GM10248 (cell line): ENCODE measurements at places on chromosomes 13 and 19.

GRCh38 chr19:46724468-46724867, 7.6 kb upstream of the PRKD2 start:
- DNase-seq = no peak

GRCh38 chr19:49073514-49074378, 1.2 kb upstream of the KCNA7 start:
- no peak for DNase-seq

DNA sequence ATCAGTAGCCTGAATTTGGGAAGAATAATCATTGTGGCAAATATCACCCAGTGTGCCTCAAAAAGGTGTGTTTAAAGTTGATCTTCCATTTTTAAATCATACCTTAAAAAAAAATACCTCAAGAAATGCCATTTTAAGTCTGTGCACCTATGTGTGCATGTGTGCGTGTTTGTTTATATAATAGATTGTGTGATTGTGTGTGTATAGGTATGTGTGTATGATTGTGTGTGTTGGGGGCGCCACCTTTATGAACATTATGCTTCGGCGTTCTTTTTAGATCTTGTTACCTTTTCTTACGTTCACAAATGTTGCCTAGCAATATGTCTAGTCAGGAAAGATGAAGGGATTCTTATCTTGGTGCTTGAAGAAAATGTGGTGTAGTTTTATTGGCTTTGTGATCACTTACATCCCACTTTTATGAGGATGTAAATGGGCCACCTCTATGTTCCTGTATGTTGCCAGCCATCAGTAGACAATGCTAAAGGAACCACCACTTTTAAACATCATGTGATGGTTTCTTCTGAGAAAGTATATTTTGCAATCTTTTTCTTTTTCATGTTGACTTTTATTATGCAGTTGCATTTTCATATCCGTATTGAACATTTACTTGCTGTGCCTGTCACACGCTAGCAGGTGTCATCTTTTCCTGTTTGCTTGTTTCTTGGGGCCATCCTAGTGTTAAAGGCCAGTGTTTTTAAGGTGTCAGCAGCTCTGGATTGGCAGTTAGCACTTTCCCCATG, 2.2 kb upstream of the IRS2 start:
- DNase-seq = no peak

- DNase-seq = peak; percentile 37
These were observed 198.0 kb upstream of the HTR2A start for GRCh38 chr13:47094734-47095434.

GRCh38 chr19:32415669-32416068, 10.1 kb downstream of the DPY19L3 start:
- no peak for DNase-seq

- peak; percentile 96 for DNase-seq
These were observed at the start of gene SIN3B for GRCh38 chr19:16829010-16829821. SIN3B (plus strand) TSS chr19:16829398; CDS start chr19:16829421, 23 bp downstream.

DNA sequence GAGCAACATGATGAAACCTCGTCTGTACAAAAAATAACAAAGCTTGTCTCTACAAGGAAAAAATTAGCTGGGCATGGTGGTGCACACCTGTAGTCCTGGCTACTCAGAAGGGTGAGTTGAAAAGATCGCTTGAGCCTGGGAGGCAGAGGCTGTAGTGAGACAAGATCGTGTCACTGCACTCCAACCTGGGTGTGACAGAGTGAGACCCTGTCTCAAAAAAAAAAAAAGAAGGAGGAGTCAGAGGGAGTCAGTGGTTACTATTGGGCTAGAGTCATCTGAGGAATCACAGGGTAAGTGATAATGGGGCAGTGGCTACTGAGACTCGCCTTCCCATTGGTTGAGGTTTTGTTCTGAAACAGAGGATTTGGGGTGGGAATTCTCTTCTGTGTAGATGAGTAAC, 1.9 kb upstream of the GPI start:
- DNase-seq = no peak

GRCh38 chr13:38814331-38814730, 127.5 kb downstream of the FREM2 start:
- DNase-seq = no peak

DNA sequence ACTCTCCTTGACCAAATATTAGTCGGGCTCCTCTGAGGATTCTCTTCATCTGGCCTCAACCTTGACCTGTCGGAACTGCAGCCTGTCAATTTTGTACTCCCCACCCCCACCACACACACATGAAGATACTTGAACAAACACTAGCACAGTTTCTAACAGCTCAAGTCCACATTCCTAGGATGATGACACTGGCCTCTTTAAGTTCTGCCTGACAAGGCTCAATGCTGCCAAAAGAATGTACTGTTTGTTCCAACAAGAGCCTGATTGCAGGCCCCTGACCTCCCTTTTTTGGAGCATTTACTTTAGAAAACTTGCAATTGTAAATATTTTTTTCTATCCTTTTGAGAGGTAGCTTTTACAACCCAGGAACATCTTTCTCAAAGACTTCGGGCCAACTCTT, 169.2 kb upstream of the IRS2 start:
- no peak for DNase-seq

DNA sequence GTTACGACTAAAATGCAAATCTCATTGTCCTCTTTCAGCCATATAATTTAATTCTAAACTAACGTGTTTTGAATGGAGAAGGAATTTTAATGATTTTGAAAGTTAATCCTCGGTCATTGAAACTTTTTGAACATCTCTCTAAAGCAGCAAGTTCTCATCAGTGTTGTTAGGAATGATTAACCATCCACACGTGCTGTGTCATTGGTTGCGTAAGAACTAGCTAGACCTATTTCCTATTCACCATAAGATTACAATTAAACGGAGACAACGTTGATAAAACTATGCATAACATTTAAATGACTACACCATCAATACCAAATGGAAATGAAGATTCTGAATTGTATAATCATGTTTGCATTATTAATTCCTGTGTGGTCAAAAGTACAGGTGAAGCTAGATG, 155.6 kb upstream of the IRS2 start:
- no peak for DNase-seq

GRCh38 chr19:46082728-46083050, 41.8 kb downstream of the IGFL3 start:
- no peak for DNase-seq

DNA sequence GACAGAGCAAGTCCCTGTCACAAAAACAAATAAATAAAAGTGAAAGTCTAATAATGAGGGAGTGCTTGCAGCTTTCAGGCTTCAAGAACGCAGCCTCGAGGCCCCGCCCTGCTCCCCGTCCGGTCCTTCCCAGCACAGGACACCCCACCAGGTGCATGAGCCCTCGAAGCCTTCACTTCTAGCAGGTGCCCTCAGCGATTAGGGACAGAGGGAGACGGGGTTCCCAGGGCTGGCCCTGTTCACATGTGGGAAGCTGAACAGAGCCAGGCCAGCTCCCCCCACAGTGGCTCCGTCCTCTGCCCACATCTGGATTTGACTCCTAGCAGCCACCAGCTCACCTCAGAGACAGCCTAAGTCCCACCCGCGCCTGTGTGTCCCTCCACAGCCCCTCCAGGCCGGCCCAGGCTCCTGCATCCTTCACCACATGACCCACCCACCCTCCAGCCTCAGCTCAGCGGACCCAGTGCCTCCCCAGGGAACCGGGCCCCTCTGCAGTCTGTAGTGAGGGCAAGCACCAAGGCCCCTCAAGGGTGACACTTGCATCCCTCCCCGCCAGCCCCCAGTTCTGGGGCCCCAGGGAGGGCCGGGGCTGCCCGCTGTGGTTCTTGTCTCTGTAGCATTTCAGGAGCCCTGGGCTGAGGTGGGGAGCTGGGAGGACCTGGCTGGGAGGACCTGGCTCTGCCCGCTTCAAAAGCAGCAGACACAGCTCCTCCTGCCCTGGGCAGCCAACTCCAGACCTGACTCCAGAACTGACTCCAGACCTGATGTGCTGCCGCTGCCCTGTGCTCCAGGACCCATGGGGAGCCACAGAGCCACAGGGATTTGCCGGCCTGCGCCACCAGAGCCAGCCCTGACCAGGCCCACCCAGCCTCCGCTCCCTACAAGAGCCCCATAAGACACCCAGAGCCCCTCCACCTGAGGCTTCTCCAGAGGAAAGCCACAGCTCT, 27.2 kb downstream of the GPX4 start:
- peak; percentile 50 for DNase-seq

GRCh38 chr19:11767633-11768133, 883 bp downstream of the ZNF441 start:
- peak; percentile 62 for DNase-seq

DNA sequence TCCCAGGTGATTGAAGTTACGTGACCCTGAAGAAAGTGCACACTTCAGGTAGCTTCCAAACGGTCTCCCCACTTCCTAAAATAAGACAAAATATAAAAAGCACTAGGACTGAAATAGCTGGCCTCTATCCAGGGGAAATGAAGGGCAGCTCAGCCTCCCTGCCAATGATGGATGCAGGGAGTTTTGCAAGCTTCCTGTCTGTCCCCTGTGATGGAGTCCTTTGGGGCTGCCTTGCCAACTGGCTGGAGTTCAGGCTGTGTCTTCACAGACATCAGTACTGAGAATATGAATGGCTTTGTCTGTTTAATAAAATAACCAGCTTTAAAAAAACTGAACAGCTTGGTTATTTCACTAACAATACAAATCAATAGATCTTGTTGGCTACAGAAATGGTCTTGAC, 101.4 kb upstream of the GPR12 start:
- DNase-seq = no peak

- no peak for DNase-seq
These were observed 4.7 kb downstream of the RASA3 start for GRCh38 chr13:114127473-114128347.

GRCh38 chr13:106594980-106595379, 27.0 kb upstream of the ARGLU1 start:
- no peak for DNase-seq

DNA sequence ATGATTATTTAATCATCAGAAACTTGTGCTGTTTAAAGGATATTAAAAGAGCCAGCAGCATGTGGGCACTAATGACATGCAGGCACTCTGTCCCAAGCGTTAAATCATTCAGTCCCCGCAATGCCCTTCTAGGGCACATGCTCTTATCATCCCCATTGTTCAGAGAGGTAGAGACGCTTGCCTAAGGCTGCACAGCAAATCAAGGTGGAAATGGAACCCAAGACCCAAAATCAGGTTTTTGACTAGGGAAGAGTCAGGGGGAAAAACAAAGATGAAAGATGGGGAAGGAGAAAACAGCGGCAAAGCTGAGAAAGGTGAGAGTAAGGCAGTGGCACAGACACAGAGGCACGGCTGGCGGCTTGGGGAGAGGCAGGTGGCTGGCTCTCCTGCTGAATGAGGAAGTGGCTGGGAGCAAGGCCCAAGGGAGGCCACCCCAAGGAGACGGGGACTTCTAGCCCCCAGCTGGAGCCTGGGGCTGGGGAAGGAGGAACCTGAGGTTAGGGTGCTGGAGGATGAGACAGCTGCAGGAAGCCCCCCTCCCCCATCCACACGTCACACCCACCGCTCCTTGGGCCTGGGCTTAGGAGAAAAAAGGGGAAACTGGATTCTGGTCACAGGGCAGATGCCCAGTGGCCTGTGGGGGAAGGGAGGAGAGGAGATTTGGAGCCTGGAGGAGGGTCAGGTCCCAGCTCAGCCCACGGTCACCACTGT, 1.0 kb upstream of the TYROBP start:
- peak; percentile 67 for DNase-seq

GRCh38 chr19:13865571-13866462, 11.1 kb upstream of the NANOS3 start:
- no peak for DNase-seq
